C1 segment of cervical spinal cord (tissue), 14 donors: ENCODE measurements at places on chromosomes 2 and 18.

- no peak for DNase-seq
These were observed 25.2 kb downstream of the PNO1 start for GRCh38 chr2:68182902-68183301.

GRCh38 chr2:10919771-10920621, 8.3 kb downstream of the KCNF1 start:
- DNase-seq, result no peak

GRCh38 chr2:48144777-48145176, 238.5 kb upstream of the FBXO11 start:
- DNase-seq, result no peak

- DNase-seq, result no peak
These were observed 50.0 kb downstream of the SLC8A1 start for GRCh38 chr2:40401896-40402295.

DNA sequence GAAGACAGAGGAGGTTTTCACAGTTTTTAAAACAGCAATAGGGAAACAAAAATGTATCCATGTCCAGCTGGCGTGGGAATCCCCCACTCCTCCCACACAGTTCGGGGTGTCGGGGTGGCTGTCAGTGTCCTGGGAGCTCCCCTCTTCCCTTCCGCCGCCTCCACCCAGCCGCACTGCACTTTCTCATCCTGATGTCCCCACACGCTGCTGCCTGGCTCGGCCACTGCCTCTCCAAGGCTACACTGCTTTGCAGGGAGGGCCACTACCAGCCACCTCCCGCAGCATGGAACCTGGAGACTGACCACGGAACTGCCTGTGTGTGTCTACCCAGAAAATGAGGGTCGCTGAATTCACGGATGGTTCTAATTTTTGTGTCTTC, 138.7 kb upstream of the CTDP1 start:
- no peak for DNase-seq

DNA sequence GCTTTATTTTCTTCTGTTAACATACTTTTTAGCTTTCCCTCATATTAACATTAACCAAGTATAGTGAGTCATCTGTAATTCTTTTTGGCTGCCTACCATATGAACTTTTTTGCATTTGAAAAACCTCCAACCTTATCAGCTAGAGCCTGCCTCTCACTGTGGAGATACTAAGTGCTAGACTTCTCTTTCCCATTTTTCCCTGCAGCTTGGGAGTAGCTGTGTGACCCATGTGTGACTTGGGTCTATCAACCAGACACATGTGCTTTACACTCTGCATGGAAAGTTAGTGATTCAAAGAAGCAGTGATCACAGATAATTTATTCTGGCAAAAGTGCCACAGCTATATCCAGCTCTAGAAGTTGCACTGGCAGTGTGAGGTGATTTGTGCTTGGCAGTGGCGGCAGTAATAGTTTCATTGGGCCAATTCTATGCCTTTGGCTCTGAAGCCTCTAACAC, 36.3 kb downstream of the PREPL start:
- DNase-seq, result no peak

GRCh38 chr2:44429034-44429433, 67.3 kb downstream of the CAMKMT start:
- no peak for DNase-seq

DNA sequence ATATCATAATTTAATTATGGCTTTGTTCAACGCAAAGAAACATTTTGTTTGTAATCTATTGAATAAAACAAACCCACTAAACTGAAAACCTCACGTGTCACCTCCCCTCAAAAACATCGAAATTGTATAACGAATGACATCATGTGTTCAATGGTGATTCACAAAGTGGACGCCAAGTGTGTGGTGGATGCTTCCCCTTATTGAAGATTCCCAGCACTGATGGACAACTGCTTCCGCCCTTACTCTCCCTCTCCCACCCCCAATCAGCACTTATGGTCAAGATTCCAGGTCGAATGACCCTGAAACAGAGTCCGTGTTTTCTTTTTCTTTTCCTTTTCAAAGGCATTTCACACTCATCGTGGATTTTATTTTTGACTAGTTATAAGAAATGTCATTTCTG, 383.0 kb upstream of the SMIM21 start:
- no peak for DNase-seq

- DNase-seq, result no peak
These were observed 17.2 kb downstream of the TNP1 start for GRCh38 chr2:216842636-216843035.

GRCh38 chr2:74525717-74526648, at the start of gene DQX1:
DQX1 (minus strand) TSS chr2:74526231; CDS start chr2:74525729, 502 bp downstream.
- no peak for DNase-seq

DNA sequence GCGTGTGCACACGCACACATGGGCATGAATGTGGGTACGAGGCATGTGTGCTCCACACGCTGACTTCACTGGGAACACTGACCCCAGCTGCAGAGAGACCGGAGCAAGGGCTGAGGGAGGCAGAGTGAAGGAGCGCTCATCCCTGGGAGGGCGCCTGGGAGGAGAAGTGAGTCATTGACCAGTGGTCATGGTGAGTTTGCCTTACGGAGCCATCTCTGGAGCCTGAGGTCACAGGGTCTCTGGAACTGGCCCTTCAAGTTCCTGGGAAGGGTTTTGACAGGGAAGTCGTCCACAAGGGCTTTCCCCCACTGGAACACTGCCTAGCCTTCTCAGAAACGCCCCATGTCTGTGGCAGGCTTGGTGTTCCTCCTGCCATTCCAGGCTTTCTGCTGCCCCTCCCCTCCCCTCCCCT, 14.3 kb upstream of the TMEM185B start:
- no peak for DNase-seq

- DNase-seq, result no peak
These were observed 250.3 kb downstream of the ANAPC1 start for GRCh38 chr2:111633643-111634042.

DNA sequence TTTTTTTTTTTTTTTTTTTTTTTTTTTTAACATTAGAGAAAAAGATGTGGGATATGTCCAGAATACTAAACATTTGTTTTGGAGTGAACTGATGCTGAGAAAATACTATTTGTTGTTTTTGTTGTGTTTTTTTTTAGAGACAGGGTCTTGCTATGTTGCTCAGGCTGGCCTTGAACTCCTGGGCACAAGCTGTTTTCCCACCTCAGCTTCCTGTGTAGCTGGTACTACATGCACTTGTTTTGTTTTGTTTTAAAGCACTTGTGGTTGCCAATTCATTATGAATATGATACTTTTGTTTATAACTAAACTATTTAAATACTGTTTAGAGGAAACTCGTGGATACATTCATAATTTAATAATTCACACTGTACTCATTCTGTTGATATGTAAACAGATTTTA, 33.4 kb upstream of the DYSF start:
- no peak for DNase-seq

- DNase-seq, result no peak
These were observed 2.4 kb upstream of the RPS7 start for GRCh38 chr2:3572620-3573019.

DNA sequence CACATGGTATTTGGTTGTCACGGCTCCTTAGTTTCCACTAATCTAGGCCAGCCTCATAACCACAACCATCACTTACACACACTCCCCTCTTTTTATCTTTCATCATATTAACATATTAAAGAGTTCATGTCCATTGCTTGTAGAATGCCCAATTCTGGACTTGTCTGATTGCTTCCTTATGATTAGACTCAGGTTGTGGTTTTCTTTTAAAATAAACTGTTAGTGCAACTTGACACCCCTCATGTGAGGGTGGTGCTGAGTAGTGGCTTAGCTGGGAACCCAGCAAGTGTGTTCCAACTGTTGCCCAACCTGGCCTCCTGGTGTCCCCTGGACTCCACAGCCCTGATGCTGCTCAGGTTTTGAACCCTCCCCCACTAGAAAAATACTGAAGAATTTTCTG, 20.1 kb upstream of the CD207 start:
- no peak for DNase-seq

DNA sequence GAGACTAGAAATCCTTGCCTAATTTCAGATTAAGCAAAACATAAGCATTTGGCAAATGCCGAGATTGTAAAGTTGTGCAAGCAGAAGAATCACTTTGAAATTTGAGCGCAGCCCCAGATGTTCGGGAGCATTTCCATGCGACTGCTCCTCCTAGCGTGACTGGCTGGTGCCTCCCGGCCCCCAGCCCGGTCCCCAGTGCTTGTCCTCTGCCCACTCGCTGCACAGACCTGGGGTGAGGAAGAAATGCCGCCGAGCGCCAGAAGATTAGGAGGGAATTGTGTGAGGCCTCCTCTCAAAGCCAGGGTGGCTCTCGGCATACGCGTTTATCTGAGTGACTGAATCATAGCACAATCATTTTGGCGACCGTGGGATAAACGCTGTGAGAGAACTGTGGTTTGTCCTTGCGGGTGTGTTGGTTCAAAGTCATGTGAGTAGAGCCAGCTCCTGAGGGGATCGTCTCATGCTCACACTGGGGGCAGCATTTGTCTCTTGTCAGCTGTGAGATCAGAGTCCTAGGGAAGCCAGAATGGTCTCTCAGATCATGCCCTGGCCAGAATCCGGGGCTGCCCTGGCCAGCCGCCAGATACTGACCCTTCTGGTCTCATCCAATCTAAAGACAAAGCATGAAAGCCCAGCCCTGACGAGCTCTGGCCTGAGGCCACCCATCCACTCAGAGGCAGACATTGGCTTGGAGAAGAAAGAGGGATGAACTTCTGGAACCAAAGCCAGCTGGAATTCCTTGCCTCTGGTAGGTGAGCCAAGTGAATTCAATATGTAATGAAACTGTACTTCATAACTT, 189.3 kb downstream of the SH3RF3 start:
- peak; percentile 18 for DNase-seq

GRCh38 chr18:199214-199613, 40.9 kb downstream of the USP14 start:
- no peak for DNase-seq

DNA sequence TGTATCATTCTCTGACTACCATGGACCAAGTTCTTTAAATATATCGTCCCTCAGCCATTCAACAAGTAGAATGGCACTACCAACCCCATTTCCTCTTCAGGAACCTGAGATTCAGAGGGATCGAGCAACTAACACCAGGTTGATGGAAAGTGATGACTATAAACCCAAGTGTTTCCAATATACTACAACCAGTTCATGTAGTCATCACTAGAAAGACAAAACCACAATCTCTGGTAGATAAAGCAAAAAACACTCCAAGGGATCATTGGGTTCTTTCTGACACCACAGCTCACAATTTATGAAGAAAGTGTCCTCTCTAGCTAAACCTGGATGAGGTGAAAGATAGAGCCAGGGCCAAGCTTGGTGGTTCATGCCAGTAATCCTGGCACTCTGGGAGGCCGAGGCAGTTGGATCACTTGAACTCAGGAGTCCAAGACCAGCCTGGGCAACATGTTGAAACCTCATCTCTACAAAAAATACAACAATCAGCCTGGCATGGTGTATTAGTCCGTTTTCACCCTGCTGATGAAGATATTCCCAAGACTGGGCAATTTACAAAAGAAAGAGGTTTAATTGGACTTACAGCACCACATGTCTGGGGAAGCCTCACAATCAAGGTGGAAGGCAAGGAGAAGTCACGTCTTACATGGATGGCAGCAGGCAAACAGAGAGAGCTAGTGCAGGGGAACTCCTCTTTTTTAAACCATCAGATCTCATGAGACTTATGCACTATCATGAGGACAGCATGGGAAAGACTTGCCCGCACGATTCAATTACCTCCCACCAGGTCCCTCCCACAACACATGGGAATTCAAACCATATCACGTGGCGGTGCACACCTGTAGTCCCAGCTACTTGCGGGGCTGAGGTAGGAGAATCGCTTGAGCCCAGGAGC, 2.2 kb downstream of the CD226 start:
- no peak for DNase-seq

- DNase-seq, result no peak
These were observed 2.1 kb downstream of the MSGN1 start for GRCh38 chr2:17818235-17818815.

- no peak for DNase-seq
These were observed 1980.4 kb downstream of the SUCLG1 start for GRCh38 chr2:82478641-82479040.

DNA sequence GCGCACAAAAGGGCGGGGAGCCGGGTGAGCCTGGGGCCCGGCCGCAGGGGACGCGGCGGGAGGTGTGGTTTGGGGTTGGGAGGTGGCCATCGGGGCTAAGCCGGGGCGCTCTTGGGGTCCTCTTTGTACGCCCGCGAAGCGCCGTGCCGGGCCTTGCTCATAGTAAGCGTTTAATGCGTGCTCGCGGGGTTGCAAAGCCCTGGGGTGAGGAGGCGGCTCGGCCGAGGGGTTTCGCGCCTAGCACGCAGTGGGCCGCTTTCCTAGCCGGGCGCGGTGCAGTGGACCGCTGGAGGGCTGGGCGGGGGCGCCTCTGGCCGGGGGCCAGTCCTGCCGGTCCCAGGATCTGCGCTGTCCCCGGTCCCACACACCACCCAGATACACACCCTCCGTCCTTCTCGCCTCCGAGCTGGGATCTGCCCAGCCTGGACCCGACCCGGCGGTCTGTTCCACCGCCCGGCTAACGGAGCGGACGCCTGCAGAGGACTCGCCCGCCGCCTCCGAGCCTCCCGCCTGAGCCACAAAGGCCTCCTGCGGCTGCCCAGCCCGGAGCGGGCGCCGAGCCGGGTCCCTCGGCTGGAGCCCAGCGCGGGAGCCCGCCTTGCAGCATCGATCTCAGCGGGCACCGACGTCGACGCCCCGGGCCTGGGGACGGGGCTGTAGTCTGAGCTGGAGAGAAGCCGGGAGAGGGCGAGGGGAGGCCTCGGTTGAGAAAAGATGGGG, 564 bp downstream of the DPYSL5 start:
- DNase-seq, result no peak

DNA sequence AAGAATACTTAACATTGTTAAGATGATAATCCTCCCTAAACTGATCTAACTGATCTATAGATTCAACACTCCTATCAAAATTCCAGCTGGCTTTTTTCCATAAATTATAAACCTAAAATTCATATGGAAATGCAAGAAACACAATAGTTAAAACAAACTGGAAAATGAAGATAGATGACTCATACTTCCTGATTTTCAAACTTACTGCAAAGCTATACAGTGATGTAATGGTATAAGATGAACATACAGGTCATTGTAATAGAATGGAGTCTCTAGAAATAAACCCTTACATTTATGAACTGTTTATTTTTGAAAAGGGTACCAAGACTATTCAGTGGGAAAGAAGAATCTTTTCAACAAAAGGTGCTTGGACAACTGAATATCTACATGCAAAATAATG, 32.3 kb downstream of the UBXN4 start:
- DNase-seq, result no peak

- DNase-seq, result no peak
These were observed 184.6 kb downstream of the ST6GAL2 start for GRCh38 chr2:106701203-106702022.

DNA sequence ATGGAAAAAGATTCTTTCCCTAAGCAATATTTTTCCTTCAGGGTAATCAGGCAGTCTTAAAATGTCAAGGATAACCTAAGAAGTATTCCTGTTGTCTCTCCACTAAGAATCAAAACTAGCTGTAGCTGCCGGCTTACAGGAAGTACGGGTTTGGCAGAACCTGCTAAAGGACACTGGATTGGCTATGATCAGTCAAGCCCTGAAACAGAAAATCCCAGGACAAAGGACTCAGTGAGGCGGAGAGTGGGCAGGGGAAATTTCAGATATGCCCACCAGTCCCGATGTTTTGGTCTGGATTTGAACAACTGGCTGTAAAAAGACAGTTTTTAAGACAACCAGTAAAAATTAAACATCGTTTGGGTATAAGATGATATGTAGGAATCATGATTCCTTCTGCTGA, 155.7 kb downstream of the HDAC4 start:
- no peak for DNase-seq

GRCh38 chr2:233936089-233936488, 18.9 kb downstream of the TRPM8 start:
- no peak for DNase-seq

GRCh38 chr2:102514061-102514785, 41.2 kb downstream of the SLC9A4 start:
- no peak for DNase-seq

GRCh38 chr2:86562485-86562921, 740 bp downstream of the CHMP3 start:
- DNase-seq, result no peak
